ENCODE measurements at places on chromosomes 13 and 19. TPM values are rescaled to one million over a fixed set of nuclear protein-coding genes. Genes with fewer than 3 reads are reported as not detected.

The LENG8 gene
- total RNA-seq: 61.3 TPM

DNA sequence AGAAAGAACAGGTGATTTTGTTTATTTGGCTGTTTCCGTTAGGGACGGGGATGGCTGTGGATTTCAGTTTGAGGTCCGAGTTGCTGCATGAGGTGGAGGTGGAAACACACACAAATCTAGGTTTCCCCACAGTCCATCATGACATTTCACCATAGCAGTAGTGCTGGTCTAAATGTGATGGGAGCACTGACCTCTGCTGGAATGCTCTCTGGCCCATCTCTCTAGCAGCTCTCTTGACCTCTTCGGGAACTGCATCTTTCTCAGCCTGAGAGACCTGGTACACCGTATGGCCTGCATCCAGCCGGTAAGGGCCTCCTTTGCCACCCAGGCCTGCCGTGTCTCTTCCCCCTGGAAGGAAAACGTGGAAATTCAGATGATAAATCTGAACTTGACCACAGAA, 154.0 kb downstream of the RGCC start:
- no peak for DNase-seq

GRCh38 chr13:92379371-92379770, 847.2 kb upstream of the GPC6 start:
- DNase-seq: no peak

DNA sequence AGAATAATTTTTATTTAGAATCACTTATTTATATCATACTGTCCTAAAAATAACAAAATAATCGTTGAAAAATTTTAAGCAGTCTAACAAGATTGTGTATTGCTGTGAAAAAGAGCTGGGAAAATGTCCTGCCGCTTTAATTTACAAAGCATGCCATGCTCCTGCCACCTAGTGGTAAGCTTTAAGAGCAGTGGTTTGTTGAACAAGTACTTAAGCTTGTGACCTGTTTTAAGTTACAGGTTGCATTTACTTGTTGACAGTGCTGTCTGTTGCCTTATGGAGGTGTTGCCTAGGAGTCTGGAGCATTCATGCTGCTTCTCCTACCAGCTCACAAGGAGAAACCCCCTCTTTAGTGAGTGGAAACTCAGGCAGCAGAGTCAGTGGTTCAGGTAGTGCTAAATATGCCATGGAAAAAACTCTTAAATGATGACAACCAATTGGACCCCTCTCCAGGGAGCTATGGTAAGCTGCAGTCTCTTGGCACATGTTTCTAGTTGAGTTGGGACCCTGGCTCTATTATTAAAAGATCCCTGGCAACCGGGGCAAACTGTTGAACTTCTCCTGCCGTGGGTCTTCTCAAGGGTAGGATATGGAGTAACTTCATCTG, 68.4 kb downstream of the SPATA13 start:
- DNase-seq: peak; percentile 87

DNA sequence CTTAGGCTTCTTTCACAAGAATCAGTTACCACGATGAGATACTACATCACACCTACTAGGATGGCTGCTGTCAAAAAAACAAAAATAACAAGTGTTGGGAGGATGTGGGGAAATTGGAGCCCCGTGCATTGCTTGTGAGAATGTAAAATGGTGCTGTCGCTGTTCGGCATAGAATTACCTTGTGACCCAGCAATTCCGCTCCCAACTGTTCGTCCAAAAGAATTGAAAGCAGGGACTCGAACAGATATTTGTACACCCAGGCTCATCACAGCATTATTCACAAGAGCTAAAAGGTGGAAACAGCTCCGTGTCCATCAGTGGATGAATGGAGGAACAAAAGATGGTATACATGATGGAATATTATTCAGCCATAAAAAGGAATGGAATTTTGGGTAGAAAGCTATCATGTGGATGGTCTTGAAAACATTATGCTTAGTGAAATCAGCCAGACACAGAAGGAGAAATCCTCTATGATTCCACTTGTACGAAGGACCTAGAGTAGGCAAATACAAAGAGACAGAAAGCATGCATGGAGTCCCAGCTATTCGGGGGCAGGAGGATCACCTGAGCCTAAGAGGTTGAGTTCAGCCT, 23.4 kb downstream of the PAK4 start:
- no peak for DNase-seq

GRCh38 chr19:32349724-32350470, 4.5 kb downstream of the ZNF507 start:
- no peak for DNase-seq

The PGLYRP2 gene
- total RNA-seq: not detected

DNA sequence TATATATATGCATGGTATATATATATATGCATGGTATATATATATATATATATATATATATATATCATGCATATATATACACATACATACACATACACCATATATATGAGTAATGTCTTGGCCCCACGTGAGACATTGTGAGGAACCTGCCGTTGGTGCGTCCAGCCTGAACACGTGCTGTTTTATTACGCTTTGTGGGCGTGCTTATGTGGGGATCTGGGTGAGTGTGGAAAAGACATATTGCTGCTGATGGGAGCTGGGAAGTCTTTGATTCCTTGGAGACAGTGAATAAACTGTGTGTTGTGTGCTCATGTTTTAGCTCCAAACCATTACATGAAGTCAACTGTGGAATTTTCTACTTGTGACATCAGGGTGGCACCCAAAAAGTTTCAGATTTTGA, 28.9 kb downstream of the KCTD15 start:
- no peak for DNase-seq
